ENCODE measurements at places on chromosomes 11 and 22.

DNA sequence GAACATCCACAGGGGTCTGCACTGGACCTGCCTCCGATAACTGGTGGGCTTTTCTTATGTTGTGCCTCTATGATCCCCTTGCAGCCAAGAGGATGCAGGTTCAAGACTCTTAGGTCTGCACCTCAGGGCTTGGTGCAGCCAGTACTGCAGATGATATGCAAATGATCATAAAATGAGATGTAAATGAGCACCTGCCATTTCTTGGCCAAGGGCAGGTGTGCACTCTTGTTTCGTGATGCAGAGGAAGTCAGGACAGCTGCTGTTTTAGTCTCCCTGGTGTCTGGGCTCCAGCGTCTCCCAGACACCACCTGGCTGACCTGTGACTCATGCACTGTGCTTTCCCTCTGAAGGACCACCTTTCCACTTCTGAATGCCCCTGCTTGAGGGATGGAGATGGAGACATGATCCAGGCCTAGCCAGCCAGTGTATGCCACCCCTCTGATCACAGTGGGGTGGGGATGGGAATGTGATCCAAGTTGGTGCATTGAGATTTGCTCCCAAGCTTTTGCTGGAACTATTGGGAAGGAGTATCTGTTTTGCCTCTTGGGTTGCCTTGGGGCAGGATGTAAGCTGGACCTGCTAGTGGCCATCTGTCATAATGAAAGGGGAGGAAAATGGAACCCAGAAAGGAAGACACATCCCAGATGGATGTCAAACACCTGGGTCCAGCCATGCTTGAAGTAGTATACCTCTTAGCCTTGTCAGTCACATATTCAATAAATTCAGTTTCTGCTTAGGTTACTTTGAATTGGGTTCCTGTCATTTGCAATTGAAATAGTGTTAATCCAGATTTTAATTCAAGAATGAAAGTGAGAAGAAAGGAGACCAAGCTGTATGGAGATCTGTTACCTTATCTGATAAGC, 3.3 kb upstream of the KCNJ11 start:
- no peak for DNase-seq

DNA sequence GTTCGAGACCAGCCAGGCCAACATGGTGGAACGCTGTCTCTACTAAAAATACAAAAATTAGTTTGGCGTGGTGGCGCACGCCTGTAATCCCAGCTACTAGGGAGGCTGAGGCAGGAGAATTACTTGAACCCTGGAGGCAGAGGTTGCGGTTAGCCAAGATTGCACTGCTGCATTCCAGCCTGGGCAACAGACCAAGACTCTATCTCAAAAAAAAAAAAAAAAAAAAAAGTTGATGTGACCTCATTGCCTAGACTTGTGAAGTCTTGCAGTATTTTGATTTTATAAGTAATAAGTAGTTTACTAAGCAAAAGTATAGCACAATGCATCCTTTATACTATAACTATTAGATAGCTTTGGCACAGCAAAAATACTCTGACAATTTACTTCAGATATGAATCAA, 9.9 kb upstream of the CUL5 start:
- no peak for DNase-seq

GRCh38 chr22:20136603-20136873, 4.9 kb downstream of the ZDHHC8 start:
- no peak for DNase-seq

- DNase-seq: no peak
These were observed 84.6 kb upstream of the NAV2 start for GRCh38 chr11:19628018-19628417.

- DNase-seq: no peak
These were observed 34.6 kb upstream of the KCNQ1OT1 start for GRCh38 chr11:2734181-2735052.

- DNase-seq: no peak
These were observed 167.0 kb upstream of the RASSF10 start for GRCh38 chr11:12841946-12842630.

GRCh38 chr11:94153320-94153719, 24.7 kb downstream of the PANX1 start:
- no peak for DNase-seq

DNA sequence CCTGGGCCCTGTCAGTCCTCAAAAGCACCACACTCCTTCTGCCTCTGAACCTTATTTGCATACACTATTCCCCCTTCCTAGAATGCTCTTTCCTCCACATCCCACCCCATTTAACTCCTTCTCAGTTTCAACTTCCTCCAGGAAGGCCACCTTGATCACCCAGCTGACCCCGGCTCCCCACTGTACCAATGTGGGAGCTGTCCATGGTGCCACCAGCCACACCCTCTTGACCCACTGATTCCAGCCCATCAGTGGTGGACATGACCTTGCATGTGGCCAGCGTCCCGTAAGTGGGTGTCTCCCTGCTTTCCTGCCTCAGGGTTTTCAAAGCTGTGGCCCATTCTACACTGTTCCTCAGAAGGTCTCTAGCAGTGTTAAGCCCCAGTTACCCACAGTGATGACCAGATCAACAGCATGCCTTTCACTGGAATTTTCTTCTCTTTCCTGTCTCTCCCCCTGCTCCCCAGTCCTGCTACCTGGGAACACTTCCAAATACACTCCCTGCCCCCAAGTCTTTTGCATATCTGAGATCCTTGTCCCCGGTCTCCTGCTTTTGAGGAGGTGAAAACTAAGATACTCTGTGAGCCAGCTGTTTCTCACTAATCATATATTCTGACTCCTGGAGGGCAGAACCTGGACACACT, 346.6 kb downstream of the MN1 start:
- DNase-seq: no peak

- peak; percentile 34 for DNase-seq
These were observed 16.3 kb upstream of the CYP2R1 start for GRCh38 chr11:14908214-14908880.

DNA sequence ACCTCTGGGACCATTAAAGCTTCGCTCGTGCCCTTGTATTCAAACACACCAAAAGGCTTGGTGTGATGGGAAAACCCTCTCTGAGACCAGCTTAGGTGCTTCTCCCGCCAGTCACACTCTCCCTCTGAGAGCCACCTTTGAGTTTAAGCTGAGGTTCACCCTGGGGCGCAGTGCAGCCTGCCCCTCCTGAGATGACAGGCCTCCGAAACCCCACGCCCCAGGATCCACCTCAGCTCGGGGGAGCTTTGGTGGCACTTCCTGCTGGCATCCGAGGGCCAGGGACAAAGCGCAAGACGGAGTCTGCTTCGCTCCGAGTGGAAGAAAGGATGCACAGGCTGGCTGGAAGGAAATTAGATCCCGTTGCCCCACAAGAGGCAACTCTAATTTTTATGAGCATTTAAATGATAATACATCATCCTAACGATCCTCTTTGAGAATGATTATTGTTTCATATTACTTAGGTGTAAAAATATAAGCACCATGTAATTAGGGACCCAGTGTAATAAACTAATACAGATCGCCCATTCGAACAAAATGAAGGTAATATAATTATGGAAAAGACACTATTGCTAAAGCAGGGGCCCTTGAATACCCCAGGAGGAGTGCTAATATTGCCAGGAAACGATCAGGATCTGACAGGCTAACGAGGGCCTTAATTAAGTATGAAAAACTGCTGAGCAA, 134.7 kb downstream of the CEP164 start:
- no peak for DNase-seq

- no peak for DNase-seq
These were observed 156.3 kb downstream of the GRM5 start for GRCh38 chr11:88909500-88909899.

DNA sequence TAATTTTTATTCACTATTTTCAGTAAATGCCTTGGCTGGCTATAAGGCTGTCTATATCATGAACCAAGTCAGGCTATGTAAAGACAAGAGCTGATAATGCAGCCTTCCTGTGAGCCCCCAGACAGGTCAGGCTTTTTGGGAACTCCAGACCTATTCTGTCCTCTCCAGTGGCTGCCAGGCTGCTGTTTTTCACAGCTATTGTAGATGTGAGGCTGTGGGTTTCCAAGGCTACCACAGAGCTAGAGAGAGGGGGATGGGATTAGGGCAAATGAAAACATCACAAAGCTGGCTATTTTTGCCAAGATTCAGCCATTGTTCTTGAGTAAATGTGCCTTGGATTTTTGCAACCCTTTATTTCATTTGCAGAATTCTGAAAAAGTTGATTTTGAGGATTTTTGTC, 55.7 kb upstream of the SORL1-AS1 start:
- no peak for DNase-seq

DNA sequence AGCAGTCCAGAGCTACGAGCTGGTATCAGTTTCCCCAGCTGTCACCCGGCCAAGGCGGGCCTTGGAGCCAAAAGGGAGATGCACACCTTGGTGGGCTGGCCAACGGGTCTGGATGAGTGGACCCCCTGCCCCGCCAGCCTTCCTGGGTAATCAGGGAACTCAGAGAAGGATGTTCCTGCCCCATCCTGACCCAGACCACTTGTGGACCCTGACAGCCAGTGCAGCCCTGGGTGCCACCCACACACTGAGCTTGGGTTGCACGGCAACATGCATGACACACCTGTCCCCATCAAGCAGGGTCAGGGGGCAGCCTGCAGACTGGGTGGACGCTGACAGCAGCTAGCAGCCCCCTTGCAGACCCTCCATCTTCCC, 8.6 kb downstream of the SLC25A1 start:
- no peak for DNase-seq

GRCh38 chr22:19047993-19048392, 74.2 kb downstream of the DGCR2 start:
- no peak for DNase-seq

DNA sequence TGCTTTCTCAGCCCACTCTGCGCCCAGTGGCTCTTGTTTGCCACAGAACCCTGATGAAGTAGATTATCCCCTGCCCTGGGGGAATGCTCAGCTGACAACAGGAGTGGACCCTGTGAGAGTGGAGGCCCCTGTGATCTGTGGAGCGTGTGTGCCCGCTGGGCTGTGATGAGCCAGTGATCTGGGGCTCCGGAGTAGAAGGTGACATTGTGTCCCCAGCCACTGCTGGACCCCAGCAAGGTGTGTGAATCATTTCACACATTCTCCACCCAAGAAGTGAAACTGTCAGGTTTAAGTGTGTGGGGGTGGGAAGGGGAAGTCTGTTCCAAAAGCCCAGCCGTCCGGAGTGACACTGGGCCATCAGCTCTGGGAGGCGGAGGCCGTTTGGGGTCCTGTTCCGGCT, 33.1 kb upstream of the GRAMD4 start:
- DNase-seq: peak; percentile 43

GRCh38 chr11:46114961-46115360, 6.3 kb downstream of the PHF21A start:
- no peak for DNase-seq

DNA sequence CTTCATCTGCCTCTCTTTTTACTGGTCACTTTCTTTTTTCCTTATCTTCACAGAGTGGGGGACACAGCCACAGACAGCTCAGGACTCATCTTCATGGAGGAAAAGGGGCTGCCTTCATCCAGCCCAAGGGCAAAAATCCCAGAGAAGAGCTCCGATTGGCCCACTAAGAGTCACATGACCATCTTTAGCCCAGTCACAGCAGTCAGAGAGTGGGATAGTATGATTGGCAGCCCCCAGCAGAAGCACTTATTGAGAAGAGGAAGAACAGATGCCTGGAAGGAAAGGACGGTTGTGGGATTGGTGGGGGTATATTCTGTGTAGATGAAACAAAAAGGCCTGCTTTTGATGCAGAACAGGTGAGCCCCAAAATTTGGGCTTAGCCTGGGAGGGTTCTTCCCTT, 77.8 kb downstream of the MN1 start:
- no peak for DNase-seq

Measured in suppressor macrophage treated with lipopolysaccharide for 1 hour (primary cell).